HEK293T (cell line): ENCODE measurements at places on chromosomes 12 and 14.
A peak's percentile ranks its signal among the peaks of the same experiment; 100 is the strongest.

DNA sequence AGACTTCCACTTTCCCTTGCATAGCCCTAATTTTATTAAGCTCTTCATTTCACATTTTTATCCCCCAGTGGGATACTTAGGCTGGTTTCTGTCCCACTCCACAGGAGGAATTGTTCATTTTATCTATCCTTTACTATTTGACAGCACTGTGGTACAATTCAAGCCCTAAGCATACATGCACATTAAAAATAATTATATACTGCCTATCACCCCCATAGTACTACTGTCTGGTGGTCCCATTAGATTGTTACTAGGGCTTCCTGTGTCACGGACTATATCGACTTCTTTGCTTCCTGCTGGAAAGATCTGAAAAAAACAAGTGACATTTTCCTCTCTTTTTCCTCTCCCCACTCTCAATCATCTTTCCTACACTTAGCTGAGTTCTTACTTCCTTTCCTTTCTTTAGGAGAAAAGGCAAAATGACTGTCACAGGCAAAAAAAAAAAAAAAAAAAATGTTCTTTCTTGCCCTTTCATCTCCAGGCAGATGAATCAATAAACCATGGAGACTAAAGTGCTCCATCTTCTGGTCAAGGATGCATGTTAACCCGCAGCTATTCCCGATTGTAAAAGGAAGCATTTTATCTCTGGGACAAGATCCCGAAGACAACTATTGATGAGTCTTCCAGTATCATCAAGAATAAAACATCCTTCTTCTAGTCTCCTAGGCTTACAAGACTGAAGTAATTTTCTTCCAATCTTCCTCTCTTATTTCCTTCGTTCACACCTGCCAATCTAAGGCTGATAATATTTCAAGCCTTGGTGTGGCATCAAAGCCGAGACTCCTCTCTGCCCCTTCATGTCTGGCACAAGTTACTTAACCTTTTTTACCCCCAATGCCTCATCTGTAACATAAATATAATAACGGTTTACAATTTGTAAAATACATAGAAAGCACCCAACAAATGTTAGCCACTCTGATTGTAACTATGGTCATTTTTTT lies 94.4 kb upstream of the PLEKHG7 start:
- peak; percentile 38 for DNase-seq

DNA sequence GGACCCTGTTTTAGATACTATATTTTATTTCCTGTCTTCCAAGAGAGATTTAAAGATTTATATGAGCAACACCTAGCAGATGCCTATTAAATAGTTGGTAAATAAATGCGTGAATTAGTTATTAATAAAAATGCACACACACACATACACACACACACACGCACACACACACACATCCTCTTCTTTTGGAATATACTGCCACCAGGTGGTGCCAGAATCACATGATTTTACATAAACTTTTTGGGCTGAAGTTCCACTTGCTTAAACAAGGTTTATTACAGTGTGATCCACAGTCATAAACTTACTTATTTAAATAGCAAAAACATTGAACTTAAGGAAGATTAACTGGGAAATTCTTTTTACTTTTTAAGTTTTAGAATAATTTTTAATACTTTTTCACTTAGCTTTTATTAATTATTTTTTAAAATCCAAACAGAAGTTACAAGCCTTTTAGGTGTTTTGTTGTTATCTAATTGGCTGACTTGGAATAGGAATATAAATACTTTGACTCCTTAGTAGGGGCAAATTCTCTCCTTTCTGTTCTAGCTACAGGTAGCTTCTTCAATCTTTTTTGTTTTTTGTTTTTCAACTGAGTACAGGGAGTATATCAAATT lies 17.5 kb downstream of the RAD51B start:
- peak; percentile 18 for DNase-seq

GRCh38 chr12:114685869-114686268 lies 1.9 kb upstream of the TBX3 start:
- DNase-seq = no peak

DNA sequence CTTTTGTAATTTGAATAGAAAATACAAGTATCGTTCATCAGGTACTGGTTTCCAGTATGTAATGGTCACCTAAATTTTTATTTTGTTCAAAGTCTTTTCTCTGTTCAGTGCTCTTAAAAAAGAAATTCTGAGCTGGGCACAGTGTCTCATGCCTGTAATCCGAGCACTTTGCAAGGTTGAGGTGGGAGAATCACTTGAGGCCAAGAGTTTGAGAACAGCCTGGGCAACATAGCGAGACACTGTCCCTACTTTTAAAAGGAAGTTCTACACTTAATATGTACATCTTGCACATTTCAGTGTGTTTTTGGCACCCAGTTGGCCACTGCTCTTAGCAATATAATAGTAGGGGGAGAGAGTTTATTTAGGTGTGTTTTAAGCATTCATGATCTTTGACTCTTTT lies 27.9 kb downstream of the PCNX1 start:
- no peak for DNase-seq

DNA sequence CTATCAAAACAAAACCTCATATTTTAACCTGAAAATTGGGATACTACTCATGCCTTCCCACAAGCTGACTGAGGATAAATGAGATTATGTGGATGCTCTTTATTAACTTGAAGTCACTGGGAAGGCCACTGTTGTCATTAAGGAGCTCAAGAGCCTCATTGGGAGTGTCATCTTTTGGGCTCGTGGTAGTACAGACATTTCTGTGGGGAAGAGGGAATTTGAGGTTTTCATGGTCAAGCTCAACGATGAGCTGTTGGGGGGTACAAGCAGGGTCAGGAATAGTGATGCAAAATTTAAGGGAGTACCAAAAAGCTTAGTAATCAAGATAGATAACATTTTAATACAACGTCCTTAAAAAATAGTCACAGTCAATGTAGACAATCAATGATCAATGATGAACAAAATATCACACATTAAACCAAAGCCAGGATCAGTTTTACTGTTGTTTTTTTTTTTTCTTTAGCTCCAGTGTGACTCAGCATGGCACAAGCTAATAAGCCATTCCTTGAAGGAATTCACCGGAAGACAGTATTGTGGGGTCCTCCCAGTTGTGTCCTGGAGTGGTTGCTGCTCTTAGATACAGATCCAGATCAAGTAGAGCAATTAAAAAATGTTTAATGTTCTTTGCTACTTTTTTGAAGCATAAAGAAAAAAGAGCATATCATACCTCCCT lies 130.9 kb downstream of the C12orf75 start:
- no peak for DNase-seq

GRCh38 chr12:116126610-116127009 lies 150.9 kb downstream of the MED13L start:
- DNase-seq = no peak

DNA sequence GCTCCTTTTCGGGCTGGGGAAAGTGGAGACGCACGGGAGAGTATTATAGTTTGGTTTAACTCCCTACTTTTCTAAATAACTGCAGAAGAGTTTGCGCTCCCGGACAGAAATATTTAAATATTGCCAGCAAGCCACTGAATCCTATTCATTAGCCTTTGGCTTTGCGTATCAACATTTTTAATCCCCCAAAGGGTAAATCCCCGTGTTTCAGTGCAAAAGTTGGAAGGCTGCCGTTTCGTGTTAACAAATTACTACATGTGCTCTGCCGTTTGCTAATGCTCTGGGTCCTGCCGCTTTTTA lies 372 bp upstream of the DPF3 start:
- no peak for DNase-seq

DNA sequence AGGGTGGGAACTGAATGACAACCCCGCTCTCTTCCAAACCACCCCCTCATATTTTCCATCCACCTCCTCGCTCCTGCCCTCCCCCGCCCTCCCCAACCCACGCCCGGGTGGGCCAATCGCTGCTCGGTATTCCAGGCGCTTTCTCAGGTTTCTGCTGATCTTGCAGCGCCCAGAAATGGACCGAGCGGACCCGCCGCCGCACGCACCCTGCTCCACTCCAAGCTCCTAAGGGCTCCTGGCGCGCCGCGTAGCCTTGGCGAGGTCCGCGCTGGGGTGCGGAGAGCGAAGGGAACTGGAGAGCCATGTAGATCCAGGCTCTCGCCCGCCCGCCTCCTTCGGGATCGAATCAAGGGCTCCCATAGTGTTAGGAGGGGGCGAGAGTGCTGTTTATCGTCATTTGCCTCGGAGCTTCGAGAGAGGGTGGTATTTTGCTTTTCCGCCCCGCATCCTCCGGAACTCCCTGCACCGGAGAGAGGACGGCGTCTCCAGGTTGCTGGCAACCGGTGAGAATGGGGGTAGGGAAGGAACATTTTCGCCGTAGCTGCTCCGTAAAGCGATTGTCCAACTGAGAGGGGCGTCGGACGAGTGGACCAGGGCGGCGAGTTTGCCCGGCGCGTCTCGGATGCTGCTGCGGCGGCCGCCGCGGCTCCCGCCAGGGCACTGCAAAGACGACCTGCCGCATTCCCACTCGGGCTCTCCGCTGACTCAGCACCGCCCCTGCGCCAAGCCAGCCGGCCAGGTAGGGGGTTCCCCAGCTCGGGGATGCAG lies at the start of gene KCNA1:
Gene KCNA1 (plus strand): TSS at position 172 of the 768 bp plus-strand sequence. CDS start 1,474 bp downstream, outside the sequence.
- DNase-seq = peak; percentile 38

DNA sequence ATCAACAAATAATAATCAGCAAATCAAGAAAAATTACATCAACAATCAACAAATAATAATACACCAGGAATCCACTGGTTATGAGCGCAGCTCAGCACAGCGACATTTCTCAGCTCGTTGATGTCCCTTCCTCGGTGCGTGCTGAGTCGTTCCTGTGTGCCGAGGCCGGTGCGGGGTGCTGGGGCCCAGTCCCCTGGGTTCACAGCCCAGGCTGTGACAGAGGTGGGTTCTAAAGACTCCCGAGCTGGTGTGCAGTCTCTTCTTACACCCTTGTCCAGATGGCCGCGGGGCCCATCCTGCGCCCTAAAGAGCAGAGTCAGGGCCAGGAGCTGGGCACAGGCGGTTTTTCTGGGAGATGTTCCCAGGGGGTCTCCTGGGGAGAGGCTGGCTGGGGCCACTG lies 26.9 kb upstream of the TRAF3 start:
- no peak for DNase-seq
